ENCODE measurements at places on chromosomes 2 and 18. TPM values are rescaled to one million over a fixed set of nuclear protein-coding genes. Genes with fewer than 3 reads are reported as not detected.

The KYNU gene
- total RNA-seq: not detected

The SPC25 gene
- total RNA-seq: 1.4 TPM

The LRP2 gene
- total RNA-seq: under 0.01 TPM

The NT5C1B gene
- not detected for total RNA-seq

The FAM124B gene
- 13.3 TPM for total RNA-seq
